ENCODE measurements at places on chromosomes 13 and 19. TPM values are rescaled to one million over a fixed set of nuclear protein-coding genes. Genes with fewer than 3 reads are reported as not detected.

S1PR5 gene
- total RNA-seq: 1.5 TPM

ACER1 gene
- total RNA-seq: not detected

CEACAM8 gene
- not detected for total RNA-seq

SERP2 gene
- 0.57 TPM for total RNA-seq

TMEM143 gene
- total RNA-seq: 15.8 TPM

- peak; percentile 83 for DNase-seq
Measured at GRCh38 chr19:46713781-46714443, 3.0 kb downstream of the PRKD2 start.

GRCh38 chr19:42563352-42564210 lies 31.1 kb downstream of the CEACAM8 start:
- DNase-seq: no peak

GRCh38 chr13:31409678-31410356 lies 210.0 kb downstream of the B3GLCT start:
- DNase-seq: no peak

GRCh38 chr13:32031815-32032370 lies 319 bp downstream of the FRY start:
- DNase-seq: no peak

GRCh38 chr13:113978741-113979481 lies 5.0 kb upstream of the C13orf46 start:
- peak; percentile 26 for DNase-seq

DNA sequence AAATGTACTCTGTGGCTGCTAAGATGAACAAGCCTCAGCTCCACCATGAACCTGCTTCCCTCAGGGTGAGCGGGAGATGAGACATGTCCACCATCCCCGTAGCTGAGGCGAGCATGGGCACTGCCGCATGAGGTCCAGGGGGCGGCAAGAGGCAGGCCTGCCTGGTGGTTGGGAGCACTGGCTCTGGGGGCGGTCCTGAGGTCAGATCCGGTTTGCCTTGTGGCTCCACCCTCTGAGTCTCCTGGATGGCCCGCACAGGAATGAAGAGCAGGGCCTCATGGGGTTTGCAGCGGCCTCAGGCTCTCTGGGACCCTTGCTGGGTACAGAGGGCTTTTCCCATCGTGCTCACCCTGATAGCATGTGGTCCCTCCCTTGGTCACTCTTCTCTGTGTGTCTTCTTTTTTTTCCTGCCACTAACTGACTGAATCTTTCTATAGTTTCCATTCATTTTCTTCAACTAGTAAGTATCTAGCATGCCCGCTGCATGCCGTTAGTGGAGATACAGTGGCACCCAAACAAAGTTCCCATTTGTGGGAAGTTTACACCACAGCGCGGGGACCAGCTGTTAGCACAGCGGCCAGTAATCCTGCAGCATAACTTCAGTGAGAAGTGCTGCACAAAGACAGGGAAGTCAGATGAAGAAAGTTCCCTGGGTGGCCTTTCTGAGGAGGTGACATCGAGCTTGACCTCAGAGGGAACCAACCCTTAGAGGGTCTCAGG lies 37.3 kb downstream of the CAPN12 start:
- DNase-seq: no peak

DNA sequence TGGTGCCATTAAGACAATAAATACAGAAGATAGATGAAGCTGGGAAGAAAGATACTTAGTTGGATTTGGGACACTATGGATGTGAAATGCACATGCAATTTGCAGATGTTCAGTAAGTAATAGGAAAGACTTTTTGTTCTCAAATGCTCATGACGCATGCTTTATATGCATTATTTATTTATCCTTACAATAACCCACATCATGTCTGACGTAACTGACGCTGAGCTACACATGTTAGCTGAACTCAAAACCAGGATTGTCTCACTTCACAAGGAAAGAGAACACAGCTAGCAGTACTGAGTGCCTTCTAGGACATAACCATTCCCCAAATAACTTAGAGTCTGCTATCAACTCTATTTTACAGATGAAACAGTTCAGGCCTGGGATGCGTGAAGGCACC lies 463.4 kb downstream of the FGF9 start:
- DNase-seq: no peak

- DNase-seq: no peak
Measured at GRCh38 chr13:113763961-113764792, 5.2 kb downstream of the TMEM255B start.

DNA sequence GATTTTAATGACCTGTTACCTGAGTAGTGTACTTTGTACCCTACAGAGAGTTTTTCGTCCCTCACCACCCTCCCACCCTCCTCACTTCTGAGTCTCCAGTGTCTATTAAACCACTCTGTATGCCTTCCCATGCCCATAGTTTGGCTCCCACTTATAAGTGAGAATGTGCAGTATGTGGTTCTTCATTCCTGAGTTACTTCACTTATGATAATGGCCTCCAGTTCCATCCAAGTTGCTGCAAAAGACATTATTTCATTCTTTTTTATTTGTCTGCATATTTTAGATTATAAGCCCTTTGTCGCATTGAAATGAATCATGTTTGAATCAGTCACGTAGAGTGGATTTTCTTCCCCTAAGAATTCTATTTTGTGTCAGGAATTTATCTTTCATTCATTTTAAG lies 12.2 kb upstream of the HTR2A start:
- no peak for DNase-seq

DNA sequence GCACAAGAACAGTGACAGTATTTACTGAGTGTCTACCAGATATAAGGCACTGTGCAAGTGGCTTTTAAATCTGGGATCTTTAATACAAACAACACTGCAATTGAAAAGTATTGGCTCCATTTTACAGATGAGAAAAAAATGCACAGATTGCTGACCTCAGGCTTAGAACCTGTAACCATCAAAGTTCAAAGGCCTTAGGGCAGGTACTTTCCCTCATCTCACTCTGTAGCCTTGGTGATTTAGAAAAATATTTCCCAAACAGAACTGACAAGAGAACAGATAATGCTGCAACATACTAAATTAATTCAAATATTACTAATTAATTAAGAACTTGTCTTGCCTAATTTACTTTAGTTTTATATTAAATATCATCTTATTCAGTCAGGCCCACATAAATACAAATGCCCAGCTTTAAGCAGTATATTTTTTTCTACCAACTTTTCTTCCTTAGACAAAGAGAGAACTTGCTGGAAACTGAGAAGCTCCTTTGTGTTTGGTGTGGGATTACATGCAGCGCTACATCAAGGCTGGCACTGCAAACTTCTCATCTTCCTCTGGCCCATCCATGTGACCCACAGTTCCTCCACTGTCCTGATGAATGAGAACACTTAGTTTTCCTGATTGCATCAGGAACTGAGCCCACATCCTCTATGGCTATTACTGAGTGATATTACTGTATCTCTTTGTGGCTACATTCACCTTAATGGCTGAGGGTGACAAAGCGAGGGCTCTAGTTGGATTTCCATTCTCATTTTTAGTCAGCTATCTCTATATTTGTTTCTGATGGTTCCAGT lies 302.1 kb downstream of the ENOX1 start:
- no peak for DNase-seq

DNA sequence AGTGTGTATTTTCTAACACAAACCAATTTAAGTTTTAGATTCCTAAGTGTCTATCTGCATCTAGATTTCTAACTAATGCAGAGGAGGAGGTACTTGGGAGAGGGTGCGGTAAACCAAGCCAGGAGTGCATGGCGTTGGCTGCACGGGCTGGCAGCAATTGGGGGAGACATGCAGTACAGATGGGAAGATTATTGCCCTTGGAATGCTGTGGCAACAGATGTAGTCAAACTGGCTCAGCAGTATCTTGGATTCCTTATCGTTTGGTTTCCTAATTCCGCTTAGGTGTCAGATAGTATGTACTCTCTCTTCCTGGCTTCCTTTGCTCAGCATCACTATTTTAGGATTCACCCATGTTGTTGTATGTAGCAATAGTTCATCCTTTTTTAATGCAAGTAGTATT lies 29.4 kb upstream of the STK24 start:
- no peak for DNase-seq

GRCh38 chr13:66312312-66313087 lies 917.6 kb downstream of the PCDH9 start:
- no peak for DNase-seq
